ENCODE measurements at places on chromosomes 2 and 18. TPM values are rescaled to one million over a fixed set of nuclear protein-coding genes. Genes with fewer than 3 reads are reported as not detected.

Gene ATP6V1B1
- not detected for total RNA-seq

Gene NTSR2
- total RNA-seq = not detected

Gene PLGLB2
- total RNA-seq = 4.5 TPM

DNA sequence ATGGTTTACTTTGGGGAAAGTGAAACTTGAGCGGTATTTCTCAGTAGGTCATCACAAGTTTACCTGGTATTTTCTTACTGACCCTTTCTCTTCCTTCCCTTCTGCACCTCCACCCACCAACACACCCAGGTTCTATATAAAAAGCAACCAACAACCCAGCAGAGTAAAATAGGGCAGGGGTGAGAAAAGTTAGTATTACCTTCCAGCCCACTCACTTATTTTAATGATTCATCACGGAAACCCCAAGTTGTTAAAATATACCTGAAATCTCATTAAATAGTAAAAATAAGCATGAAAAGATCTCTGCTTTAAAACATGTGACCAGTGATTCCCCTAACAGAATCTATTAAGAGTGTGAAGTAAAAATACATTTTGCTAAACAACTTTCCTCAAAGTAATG lies 306.1 kb downstream of the ZEB2 start:
- peak overlapping the region; percentile 45 for H3K4me3 ChIP-seq
- H3K4me1 ChIP-seq = peaks cover 16% of the 10 kb centered on the region
- no peaks in the 10 kb centered on the region for H3K36me3 ChIP-seq
- DNase-seq = no peak
- peak overlapping the region; percentile 75 for H3K27ac ChIP-seq

GRCh38 chr18:75218065-75218923 lies 7.7 kb downstream of the TSHZ1 start:
- peak overlapping the region; percentile 94 for H3K27ac ChIP-seq
- no peaks in the 10 kb centered on the region for H3K36me3 ChIP-seq
- H3K27me3 ChIP-seq = no peaks in the 10 kb centered on the region
- no peak overlapping the region for H3K4me3 ChIP-seq
- DNase-seq = no peak
- peaks cover 43% of the 10 kb centered on the region for H3K4me1 ChIP-seq

GRCh38 chr2:145324748-145325147 lies 804.8 kb upstream of the ZEB2 start:
- no peak overlapping the region for H3K27ac ChIP-seq
- no peaks in the 10 kb centered on the region for H3K27me3 ChIP-seq
- peaks cover 7% of the 10 kb centered on the region for H3K4me1 ChIP-seq

Gene SNORC
- 1.0 TPM for total RNA-seq

DNA sequence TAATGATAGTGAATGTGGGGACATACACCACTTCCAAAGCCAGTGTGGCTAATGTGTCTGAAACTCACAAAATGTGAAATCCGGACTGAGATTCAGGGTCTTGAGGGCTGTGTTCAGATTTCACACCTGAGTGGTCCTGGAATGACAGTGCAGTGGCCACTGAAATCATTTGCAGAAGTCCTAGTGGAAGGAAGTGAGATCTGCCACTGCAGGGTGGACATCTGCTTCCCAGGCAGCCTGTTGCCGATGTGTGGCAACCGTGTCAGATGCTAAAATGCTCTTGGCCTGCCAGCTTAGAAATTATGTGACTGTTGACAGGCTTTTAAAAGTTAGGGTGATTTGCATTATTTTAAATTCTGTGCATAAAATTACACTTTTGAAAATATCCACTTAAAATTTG lies 77.8 kb upstream of the TMEM200C start:
- H3K36me3 ChIP-seq = no peaks in the 10 kb centered on the region
- H3K4me3 ChIP-seq = no peak overlapping the region
- no peaks in the 10 kb centered on the region for H3K4me1 ChIP-seq
- no peak overlapping the region for H3K27ac ChIP-seq
